ENCODE measurements at places on chromosomes 6 and 20. TPM values are rescaled to one million over a fixed set of nuclear protein-coding genes. Genes with fewer than 3 reads are reported as not detected.
A peak's percentile ranks its signal among the peaks of the same experiment; 100 is the strongest.

Gene IP6K3
- total RNA-seq = 6.8 TPM

DNA sequence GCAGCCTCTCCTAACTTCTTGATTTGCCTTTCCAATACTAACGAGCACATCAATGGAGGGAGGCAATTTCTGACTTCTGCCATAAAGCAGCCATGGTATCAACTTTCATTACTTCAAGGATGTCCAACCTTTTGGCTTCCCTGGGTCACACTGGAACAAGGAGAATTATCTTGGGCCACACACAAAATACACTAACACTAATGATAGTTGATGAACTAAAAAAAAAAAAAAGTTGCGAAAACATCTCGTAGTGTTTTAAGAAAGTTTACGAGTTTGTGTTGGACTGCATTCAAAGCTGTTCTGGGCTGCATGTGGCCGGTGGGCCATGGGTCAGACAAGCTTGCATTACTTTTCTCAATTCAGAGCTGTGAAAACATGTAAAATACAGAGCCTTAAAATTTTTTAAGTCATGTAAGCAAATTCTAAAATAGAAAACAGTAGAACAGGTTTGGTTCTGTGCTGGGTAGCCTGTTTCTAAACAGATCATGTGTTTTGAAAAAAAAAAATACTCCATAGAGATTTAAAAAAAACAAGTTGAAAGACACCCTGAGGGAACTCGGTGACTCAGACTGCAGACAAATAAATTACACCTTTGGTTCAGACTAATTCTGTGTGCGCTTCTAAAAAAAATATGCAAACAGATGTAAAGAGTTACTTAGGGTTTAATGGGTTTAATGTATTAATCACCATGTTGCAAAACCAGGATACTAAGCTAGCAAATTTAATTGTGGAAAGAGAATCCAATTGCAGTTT, 43.6 kb upstream of the SLC22A23 start:
- peak; percentile 66 for DNase-seq

- no peak for DNase-seq
Observed at GRCh38 chr6:28711788-28712341, 186.2 kb downstream of the GPX5 start.

DNA sequence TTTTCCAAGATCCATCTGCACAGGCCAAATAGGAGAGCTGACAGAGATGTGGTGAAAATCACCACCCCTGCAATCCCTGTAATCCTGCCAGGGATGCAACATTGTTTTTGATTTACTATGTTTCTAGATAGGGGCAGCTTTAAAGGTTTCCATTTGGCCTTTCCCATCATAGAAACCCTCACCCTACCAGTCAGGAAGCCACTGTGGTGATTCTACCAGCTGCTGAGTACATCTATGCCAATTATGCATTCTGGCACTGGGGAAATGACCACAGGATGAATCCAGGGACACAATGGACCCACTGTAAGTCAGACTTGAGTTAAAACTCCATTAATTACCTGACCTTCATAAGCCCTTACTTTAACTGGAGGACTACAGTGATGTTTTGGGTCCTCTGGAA, 130.4 kb downstream of the TNFRSF21 start:
- DNase-seq = peak; percentile 26

DNA sequence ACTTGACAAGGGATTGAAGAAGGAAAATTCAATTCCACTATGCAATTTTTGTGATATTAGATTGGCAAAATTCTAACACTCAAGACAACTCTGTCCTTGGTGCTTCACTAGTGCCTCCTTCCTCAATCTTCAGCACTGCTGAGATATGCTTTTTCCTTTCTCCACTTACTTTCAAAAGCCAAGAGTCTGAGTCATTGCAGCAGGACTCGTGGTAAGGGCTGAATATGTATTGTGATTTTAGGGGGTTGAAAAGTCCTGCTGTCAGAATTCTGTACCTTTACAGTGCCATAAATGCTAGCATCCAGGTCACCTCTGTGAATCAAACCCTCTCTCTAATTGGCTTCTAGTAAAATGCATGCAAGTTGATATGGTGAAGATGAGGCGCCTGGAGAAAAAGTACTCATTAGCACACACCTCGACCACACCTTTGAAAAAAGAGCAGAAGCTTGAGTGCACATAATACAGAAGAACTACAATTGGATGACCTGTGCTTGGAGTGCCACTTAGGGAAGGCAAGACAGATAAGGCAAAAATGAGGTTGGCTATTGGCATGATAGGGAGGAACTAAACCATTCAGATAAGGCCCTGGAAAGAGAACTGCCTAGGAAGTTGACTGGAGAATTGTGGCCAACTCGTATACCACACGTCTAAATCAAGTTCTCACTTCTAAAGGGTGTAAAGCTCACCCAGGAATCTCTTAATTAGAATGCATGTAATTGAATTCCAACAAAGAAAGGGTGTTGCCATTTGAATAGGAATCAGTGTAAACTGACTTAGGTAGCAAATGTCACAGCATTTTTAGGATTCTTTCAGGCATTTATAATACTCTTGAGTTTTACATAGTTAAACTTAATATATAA, 43.6 kb upstream of the FAM83B start:
- peak; percentile 49 for DNase-seq

DNA sequence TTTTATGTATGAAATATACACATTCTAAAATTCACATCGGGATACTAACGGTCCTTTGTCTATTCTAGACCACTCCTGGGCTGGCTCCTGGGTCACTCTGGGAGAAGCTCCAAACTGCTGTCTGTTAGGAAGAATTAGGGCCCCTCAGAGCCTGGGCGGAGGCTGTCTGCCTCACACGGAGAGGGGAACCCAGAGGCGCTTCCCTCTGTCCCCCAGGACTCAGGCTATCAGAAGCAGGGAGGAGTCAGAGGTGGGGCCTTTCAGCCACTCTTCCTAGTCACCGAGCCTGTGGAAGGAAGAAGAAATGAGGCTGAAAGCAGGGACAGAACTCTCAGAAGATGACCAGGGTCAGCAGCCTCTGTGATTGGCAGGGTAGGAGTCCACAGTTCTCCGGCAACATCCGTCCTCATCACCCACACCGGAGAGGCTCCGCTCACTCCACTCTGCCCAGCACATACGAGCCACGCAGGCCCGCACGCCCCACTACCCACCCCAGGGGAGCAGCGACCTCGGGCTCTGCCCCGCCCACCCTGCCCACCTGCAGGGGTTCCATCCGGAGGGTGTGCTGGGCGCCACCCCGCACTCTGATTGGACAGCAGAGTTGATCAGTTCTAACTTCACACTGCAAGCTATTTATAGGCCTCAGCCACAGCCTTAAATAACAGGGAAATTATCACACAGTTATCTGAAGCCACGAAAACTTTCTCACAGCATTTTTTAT, 182.1 kb upstream of the AFDN start:
- DNase-seq = no peak

GRCh38 chr6:22917344-22917743, 348.0 kb downstream of the HDGFL1 start:
- DNase-seq = no peak

All from A172 (cell line).